ENCODE measurements at places on chromosomes 12 and 14.

- DNase-seq, result no peak
Observed at GRCh38 chr12:48021485-48022179, 17.4 kb upstream of the COL2A1 start.

DNA sequence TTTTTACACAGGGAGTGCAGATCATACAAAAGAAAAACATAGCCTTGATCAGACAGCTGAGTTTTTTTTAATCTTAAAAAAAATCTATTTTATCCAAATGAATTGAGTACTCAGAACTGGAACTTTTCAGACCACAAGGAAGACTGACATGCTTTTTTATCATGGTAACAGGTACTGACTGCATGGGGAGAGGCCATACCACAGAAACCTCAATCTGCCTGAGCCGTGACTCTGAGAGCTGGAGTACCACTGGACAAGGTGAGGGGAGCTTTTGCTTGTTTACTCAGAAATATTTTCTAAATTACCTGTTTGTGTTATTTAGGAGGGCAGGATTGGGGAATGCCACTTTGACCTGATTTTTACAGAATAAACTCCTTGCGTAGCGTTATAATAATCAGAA, 143.9 kb downstream of the ALX1 start:
- DNase-seq, result no peak

DNA sequence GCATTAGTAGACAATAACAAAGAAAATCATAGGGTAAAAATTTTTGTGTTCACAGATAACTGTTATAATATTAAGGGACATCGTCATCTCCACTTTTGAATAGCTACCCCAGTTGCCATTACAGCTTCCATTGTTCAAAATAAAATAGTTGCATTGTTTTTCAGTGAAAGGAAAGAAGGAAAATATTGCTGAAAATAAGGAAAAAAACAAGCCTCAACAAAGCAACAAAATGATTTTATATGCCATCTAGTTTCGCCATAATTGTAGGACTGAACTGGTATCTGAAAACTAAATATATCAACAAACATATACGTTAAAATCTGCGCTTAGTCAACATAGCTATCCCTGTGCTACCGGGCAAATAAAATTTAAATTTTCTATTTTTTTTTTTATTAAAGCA, 3.3 kb downstream of the CDK17 start:
- no peak for DNase-seq

GRCh38 chr12:104600036-104600712, 143.4 kb downstream of the CHST11 start:
- DNase-seq, result peak; percentile 82

DNA sequence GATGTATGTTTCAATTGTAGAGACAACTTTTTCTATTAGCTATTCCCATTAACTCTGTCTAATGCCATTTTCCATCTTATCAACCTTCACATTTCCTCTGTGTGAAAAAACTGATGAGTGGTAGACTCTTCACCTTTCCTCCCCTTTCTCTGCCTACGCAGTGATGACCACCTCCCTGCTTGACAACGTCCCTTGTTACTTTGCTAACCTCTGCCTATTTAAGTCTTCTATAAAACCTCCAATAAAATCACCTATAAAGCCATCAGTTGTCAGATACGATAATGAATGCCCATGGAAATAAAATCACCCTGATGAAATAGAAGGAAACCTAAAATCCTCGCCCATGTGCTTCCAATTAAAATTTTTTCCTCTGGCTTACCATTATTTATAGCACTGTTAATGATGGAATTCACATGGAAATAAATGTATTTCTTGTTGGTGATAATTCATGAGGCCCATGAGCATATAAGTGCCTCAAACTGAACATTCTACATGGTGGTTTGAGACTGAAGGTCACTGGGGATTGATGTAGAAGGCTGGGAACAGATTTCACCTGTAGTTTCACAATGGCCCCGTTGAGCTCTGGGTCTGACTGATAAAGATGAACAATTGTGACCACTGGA, 1454.0 kb upstream of the SEL1L start:
- no peak for DNase-seq

- DNase-seq, result no peak
Observed at GRCh38 chr12:63815482-63815852, 29.0 kb upstream of the SRGAP1 start.

DNA sequence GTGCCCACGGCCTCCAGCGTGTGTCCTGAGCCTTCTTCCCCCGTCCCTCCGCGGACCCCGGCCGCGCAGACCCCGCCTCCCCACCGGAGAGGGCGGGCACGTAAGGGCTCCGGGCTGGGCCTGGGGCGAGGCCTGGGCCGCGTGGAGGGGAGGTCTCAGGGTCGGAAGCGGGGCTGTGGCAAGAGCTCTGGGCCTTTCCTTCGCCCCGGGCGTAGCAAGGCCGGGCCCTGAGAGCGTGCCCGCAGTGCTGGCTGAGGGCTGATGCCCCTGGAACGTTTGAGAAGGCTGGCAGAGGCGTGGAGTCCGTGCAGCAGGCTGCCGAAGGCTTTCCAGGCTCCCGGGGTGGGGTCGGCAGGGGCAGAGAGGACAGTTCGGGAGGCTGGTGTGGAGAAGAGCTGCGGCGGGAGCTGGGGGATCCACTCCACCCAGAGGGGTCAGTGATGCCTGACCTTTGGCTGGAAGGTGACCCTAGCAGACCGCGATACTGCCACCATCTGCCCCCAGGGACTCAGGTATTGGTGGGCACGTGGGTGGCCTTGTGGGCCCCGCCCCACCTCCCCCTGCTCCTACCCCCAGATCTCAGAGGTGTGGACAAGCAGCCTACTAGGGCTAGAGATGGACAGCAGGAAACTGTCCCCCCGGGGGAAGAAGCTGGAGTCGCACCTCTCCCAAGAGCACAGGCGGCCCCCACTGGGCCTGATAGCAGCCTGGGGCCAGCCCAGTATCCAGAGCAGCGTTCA, 558 bp downstream of the TEX22 start:
- DNase-seq, result peak; percentile 87

DNA sequence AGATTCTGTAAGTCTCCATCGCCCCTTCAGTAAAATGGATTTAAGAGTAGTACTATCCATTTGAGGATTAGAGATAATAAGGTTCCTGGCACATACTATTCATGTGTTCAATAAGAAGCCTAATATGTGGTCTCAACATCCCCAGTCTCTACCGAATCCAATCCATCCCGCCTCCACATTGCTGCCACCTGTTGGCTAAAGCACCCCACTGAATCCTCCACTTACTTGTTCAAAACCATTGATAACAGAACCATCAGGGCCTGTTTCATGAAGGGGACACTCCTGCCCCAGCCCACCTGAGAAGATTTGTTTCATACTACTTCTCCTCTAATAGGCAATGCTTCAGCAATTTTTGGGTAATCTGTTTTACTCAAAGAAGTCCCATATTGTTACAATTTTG, 147.5 kb downstream of the SLC2A13 start:
- DNase-seq, result peak; percentile 7

GRCh38 chr12:121314431-121314830, 17.9 kb upstream of the CAMKK2 start:
- DNase-seq, result peak; percentile 85

DNA sequence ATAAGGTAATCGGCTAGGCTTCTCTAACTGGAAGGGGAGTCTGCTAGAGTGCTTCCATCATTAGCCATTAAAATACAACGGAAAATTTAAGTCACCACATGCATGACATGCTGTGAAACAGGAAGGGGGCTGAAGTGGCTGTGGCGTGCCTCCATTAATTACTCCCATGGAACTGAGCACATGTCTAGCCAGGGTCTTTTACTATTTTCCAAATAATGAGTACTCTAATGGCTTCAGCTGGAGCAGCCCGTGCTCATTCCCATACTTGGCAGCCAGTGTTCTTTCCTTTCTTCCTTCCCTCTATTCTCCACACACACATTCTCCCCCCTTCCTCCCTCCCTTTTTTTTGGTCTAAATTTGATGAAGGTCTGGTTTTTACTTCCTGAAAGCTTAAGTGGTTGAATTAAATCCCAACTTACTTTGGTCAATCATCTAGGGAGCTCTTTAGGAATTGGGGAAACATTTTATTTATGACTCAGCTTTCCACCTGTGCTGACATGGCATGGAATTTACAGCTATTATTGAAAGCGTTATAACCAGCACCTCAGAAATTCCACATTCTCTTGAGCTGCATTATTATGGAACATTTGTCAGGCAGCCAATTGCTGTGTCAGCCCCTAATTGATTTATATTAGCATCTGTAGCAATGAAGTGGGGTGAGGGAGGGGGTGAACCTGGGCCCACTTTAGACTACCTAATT, 72.3 kb downstream of the LRIG3 start:
- no peak for DNase-seq

GRCh38 chr12:7114008-7114407, 5.0 kb upstream of the C1RL start:
- DNase-seq, result no peak

- DNase-seq, result no peak
Observed at GRCh38 chr12:122097927-122098756, 19.6 kb downstream of the MLXIP start.

- no peak for DNase-seq
Observed at GRCh38 chr14:94018308-94018707, 7.8 kb upstream of the OTUB2 start.

DNA sequence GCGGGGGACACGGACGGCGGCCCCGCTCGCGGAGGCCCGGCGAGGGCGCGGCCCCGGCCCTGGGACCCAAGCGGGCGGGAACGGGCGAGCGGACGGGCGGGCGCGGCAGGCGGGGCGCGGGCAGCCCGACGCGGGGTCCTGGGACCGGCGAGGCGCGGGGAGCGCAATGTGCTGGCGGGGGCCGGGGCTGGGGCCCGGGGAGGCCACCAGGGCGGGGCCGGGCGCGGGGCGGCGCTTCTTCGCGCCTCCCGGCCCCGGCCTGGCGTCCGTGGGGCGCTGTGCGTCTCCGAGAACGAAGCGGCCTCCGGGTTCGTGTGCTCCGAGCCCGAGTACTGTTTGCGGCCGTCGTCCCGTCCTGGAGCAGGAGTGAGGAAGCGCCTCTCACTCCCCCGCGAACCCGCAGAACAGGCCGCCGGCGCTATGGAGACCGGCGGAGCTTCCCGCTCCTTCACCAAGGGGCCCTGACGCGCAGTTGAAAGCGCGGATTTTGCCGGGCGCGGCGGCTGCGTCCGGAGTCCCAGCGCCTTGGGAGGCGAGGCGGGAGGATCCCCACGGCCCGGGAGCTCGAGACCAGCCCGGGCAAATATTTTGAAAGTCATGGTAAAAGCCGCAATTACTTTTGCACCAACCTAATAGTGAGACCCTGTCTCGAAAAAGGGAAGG, 420 bp upstream of the ANKLE2 start:
- DNase-seq, result peak; percentile 98

DNA sequence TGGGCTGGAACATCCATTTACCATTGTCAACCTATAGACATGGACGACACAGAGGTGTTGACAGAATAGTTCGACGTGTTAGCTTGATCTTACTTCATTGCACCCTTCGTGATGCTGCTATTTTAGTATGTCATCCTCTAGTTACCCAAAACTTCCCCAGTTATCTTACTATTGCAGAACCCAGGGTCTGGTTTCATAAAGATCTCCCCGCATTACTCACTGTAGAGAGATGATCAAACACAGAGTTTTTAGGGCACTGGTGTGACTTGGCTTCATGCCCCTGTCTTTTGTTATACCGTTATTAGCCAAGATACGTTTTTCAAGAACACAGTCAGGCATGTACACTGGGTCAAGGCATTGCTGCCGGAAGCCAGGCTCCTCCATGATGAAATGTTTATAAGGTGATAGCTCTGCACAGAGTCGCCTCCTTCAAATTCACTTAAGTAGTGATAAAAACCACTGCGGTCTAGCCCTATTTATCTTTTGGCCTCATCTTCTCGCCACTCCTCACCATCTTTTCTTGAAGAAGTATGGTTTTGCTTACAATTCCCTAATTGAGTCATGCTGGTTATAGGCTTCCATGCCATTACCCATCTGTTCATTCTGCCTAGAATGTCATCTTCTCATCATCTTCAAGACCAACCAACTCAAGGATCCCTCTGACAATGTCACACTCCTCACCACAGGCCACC, 1127.9 kb downstream of the VRK1 start:
- no peak for DNase-seq

DNA sequence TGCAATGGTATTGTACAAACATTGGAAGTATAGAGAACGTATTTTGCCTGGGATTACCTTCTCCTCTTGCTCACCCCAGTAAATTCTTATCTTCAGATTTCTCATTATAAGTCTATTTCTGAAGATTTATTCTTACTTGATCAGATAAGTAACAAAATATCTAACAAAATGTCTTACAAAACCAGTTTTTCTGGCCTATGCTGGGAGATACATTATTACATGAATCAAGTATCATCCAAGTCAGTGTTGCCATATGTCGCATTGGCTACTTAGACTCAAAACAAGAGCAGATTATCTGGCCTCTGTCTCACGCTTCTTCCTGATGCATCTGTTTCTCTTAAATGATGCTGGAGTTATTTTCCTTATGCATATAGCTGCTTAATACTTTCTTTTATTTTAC, 408.5 kb downstream of the CCER1 start:
- DNase-seq, result no peak

DNA sequence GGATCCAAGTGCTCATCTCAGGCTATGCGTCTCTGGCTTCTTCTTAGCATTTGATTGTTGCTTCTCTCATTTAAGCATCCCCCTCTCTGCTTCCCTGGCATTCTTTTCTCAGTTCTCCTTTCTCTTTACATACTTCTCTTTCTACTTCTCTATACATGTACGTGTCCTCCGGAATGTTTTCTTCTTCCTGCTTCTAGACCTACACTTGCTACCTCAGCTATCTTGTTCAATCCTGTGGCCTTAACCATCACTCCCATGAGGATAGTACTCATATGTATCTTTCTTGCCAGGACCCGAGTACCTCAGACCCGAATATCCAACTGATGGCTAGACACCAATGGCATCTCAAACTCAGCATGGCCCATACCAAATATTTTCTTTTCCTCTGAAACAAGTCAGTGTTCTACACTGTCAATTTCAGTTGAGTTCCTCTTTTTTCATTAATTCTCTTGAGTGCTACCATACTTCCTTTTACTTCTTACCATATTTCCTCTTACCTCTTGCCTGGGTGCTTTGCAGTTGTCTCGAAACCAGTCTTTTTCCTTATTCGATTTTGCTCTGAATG, 115.1 kb upstream of the SLC38A2 start:
- DNase-seq, result peak; percentile 55

GRCh38 chr14:90060965-90061684, 669 bp upstream of the KCNK13 start:
- no peak for DNase-seq

GRCh38 chr12:107058190-107058589, 35.2 kb downstream of the CRY1 start:
- DNase-seq, result no peak

- no peak for DNase-seq
Observed at GRCh38 chr12:93924367-93924766, 224.0 kb upstream of the PLXNC1 start.
